T-helper 17 cell (primary cell): ENCODE measurements at places on chromosomes 6 and 20. TPM values are rescaled to one million over a fixed set of nuclear protein-coding genes. Genes with fewer than 3 reads are reported as not detected.

Gene PNPLA1
- not detected for total RNA-seq

Gene MCM3
- 20.3 TPM for total RNA-seq

Gene ZC3H12D
- total RNA-seq = 248 TPM

Gene ADA
- 36.0 TPM for total RNA-seq

Gene PKIB
- not detected for total RNA-seq

Gene CALHM4
- not detected for total RNA-seq

Gene GPX5
- not detected for total RNA-seq

Gene KIFC1
- 3.7 TPM for total RNA-seq

Gene CDSN
- not detected for total RNA-seq

Gene CYP24A1
- total RNA-seq = not detected

Gene ABHD16B
- not detected for total RNA-seq

Gene TMEM217
- 0.37 TPM for total RNA-seq

Gene MOG
- total RNA-seq = not detected

Gene LINC00237
- total RNA-seq = not detected

Gene BCAS1
- total RNA-seq = not detected

Gene PLA2G7
- total RNA-seq = 0.20 TPM

Gene LHFPL5
- total RNA-seq = not detected
